Suppressor macrophage treated with lipopolysaccharide for 1 hour (primary cell): ENCODE measurements at places on chromosomes 6 and 20.

GRCh38 chr20:39576771-39577170 is 614.6 kb downstream of the DHX35 start:
- no peak for DNase-seq

- no peak for DNase-seq
These were observed 403.1 kb upstream of the ID4 start for GRCh38 chr6:19434065-19434464.

- DNase-seq: no peak
These were observed 18.2 kb downstream of the KIF25 start for GRCh38 chr6:168015482-168016175.

GRCh38 chr6:1076531-1077459 is 235.1 kb upstream of the FOXQ1 start:
- no peak for DNase-seq

GRCh38 chr20:6818033-6818808 is 50.7 kb downstream of the BMP2 start:
- DNase-seq: no peak

DNA sequence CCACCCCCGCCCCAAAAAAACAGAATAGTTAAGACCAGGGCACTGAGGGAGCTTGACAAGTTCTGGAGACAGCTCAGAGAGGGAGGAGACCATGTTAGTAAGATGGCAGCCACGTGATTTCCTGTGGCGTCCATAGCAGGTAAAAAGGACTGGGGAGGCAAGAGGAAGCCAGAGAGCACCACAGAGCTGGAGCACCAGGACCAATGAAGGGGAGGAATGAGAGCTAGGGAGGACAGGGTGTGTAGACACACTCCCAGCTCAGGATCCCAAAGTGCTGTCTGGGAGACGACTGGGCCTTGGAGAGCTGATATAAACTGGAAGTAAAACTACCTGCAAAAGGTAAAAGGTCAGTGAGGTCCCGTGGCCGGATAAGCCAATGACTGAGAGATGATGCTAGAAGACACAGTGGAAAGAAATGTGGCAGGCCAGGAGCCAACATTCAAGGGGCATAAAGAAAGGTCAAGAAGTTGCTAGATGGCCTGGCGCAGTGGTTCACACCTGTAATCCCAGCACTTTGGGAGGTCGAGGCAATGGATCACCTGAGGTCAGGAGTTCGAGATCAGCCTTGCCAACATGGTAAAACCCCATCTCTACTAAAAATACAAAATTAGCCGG is 39.0 kb downstream of the SLC23A2 start:
- no peak for DNase-seq

GRCh38 chr6:167786853-167787675 is 39.6 kb upstream of the AFDN start:
- no peak for DNase-seq

DNA sequence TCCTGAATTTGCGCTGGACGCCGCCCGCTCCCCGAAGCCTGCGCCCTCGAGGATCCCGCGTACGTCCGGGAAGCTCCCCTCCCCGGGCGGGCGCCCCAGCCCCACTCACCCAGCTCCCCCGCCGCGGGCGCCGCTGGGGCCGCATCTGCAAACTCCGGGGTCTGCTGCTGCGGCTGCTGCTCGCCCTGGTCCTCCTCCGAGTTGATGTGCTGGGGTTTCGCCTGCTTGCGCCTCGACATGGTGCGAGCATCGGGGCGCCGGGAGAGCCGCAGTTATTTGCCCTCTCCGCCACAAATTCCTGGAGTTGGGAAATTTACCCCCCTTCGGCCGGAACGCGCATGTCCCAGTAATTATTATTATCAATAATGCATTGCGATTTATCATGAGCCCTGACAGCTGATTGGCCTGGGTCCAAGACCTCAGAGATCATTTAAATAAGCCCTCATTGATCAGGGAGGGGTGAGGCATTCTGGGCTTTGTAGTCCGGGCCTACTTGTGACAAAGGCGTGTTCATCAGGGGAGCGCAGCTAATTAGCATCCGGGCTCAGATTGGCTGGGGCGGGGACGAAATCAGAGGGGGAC is at the start of gene SALL4:
TSS of gene SALL4 (minus strand) at position 352 of the 582 bp plus-strand sequence. CDS start at position 239, 113 bp downstream.
- DNase-seq: no peak

- DNase-seq: no peak
These were observed 29.3 kb upstream of the PDYN start for GRCh38 chr20:2023151-2023550.

GRCh38 chr6:37323580-37323979 is 30.2 kb upstream of the RNF8 start:
- no peak for DNase-seq

DNA sequence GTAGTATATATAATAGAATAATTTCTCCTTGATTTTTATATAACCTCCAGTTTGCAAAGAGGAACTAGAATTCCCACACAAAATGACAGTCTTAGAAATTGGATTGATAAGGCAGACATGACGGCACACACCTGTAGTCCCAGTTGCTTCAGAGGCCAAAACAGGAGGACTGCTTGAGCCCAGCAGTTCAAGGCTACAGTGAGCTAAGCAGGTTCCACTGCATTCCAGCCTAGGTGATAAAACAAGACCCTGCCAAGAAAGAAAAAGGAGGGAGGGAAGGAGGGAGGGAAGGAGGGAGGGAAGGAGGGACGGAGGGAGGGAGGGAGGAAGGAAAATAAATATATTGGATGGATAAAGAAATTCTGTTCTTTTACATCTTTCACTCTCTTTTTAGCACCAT is 77.6 kb upstream of the SASH1 start:
- no peak for DNase-seq

GRCh38 chr6:39441301-39441700 is 118.8 kb upstream of the KCNK16 start:
- DNase-seq: no peak

- DNase-seq: no peak
These were observed 62.0 kb downstream of the FAM50B start for GRCh38 chr6:3911130-3911529.

GRCh38 chr20:37243076-37243936 is 18.3 kb downstream of the GHRH start:
- DNase-seq: no peak

DNA sequence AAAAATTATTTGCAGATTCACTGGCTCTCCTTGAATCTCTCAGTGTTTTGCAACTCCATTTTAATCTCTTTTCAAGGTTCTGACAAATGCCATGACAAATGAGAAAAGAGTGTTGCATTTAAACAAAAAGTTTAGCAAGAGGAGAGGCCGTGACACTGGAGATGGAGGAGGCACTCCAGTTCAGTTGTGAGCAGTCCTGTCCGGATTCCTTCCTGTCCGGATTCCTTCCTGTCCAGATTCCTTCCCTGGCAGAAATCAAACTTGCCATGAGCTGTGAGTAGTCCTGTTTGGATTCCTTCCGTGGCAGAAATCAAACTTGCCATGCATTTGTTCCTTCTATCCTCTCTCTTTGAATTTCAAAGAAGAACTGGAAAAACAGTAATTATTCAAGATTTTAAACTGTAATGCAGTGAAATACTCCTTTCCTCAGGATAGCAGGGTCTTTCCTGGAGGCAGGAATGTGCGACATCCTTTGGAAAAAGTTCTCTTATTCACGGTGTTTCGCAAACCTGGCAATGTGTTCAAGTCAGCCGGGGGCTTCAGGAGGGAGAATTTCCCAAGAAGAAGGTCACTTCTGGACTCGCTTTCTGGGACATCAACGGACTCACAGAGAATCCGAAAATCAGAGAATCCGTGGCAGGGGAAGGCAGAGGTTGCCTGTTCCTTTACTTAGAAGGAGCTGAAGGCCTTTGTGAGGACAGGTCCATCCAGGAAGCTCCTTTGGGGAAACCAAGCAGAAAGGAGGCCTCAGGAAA is 48.7 kb upstream of the DACT2 start:
- DNase-seq: no peak
